Amygdala (tissue), 56 donors: ENCODE measurements at places on chromosomes 4 and X.

- no peak for DNase-seq
Measured at GRCh38 chrX:53135581-53135980, 41.6 kb downstream of the KANTR start.

- no peak for DNase-seq
Measured at GRCh38 chr4:46894826-46895225, 14.2 kb downstream of the COX7B2 start.

DNA sequence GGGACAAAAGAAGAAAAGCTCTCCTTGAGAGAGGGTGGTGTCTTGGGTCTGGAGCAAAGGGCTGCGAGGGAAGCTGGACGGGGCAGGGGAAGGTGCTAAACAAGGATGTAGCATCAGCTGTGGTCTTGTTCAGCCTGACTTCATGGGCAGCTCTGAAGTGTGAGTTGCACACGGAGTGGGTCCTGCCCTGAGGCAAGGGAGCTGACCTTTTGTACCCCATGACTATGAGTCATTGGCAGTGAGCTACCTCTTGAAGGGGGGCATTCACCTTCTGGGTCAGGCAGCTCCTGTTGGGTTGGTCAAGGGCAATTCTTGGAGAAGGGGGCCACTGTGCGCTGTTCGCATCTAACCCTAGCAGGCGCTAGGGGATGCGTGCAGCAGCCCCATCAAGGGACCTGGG is 151.8 kb downstream of the SMIM20 start:
- DNase-seq, result no peak

GRCh38 chr4:138977524-138977923 is 38.1 kb upstream of the NOCT start:
- no peak for DNase-seq

- no peak for DNase-seq
Measured at GRCh38 chr4:150679018-150679764, 97.2 kb downstream of the MAB21L2 start.

DNA sequence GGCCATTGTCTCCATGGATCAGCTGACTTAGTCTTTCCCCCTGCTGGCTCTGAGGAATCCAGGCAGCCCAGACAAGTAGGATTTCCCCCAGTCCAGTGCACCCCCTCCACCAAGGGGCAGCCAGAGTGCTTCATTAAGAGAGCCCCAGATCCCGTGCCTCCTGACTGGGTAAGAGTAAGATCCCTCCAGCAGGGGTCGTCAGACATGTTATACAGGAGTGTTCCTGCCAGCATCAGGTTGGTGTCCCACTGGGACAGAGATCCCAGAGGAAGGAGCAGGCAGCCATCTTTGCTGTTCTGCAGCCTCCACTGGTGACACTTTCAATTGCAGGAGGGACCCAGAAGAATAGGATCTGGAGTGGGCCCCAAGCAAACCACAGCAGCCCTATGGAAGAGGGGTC is 29.0 kb upstream of the INPP4B start:
- no peak for DNase-seq

GRCh38 chr4:118918388-118918787 is 29.7 kb downstream of the SYNPO2 start:
- DNase-seq, result no peak
